ENCODE measurements at places on chromosomes 1 and 21. TPM values are rescaled to one million over a fixed set of nuclear protein-coding genes. Genes with fewer than 3 reads are reported as not detected.
A peak's percentile ranks its signal among the peaks of the same experiment; 100 is the strongest.

DNA sequence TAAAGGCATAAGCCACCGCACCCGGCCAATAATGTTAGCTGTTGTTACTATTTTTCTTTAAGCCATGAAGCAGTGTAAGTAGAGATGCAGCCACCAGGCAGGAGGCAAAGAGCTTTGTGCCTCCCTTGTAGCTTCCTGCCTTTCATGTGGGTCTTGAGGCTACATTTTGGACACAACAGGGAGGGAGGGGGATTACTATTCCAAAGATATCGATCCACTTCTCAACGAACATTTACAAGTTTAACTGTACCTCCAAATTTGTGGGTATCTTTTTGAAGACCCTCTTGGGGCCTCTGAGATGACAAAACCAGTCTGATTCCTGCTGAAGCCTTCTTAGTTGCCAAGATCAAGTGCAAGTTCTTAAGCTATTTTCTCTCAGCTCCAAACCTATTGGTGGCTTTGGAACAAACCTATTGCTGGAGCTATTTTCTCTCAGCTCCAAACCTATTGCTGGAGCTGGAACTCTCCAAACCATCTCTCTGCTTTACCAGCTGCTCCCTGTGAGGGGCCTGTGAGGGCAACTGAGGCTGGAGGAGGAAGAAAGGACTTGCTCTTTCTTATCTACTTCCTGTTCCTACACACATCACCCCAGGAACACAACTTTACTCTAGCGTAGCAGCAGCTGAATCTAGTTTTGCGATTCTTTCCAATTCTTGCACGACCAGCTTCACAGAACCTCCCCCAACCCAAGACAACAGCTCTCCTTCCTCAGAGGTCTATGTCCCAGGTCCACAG is 16.1 kb upstream of the RCAN3 start:
- no peak for DNase-seq

GRCh38 chr1:31843506-31843905 is 27.7 kb upstream of the SPOCD1 start:
- DNase-seq = peak; percentile 41

GRCh38 chr1:15282038-15282437 is 35.0 kb downstream of the FHAD1 start:
- DNase-seq = no peak

- peak; percentile 37 for DNase-seq
Measured at GRCh38 chr1:212987702-212988322, 27.9 kb downstream of the ANGEL2 start.

The TFF1 gene
- not detected for total RNA-seq

The SPRR4 gene
- total RNA-seq = not detected

DNA sequence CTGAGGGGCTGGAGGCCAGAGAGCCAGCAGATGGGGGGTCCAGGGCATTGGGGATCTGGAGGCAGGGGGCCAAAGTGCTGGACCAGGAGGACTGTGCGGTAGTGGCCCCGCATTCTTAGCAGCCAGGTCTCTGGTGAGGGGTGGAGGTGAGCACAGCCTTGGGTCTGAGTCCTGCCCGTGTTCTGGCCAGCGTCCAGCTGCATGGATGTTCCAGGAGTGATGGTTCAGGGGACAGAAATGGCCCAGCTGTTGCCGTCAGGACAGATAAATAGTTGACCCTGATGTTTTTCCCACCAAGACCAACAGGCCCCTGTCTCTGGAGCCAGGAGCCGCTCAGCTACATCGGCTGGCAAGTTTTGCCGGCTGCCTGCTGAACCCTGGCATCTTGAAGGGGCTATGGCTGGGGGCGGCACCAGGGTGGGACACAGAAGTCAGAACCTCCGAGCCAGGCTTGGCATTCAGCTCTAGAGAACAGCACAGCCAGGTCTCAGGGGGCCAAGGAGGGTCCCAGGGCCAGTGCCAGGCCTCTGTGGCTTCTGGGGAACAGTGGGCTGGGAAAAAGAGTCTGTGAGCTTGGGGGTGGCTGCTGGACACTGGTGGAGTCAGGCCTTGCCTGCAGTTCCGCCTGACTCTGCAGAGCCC is 19.4 kb upstream of the TTC34 start:
- no peak for DNase-seq

The HRNR gene
- under 0.01 TPM for total RNA-seq

DNA sequence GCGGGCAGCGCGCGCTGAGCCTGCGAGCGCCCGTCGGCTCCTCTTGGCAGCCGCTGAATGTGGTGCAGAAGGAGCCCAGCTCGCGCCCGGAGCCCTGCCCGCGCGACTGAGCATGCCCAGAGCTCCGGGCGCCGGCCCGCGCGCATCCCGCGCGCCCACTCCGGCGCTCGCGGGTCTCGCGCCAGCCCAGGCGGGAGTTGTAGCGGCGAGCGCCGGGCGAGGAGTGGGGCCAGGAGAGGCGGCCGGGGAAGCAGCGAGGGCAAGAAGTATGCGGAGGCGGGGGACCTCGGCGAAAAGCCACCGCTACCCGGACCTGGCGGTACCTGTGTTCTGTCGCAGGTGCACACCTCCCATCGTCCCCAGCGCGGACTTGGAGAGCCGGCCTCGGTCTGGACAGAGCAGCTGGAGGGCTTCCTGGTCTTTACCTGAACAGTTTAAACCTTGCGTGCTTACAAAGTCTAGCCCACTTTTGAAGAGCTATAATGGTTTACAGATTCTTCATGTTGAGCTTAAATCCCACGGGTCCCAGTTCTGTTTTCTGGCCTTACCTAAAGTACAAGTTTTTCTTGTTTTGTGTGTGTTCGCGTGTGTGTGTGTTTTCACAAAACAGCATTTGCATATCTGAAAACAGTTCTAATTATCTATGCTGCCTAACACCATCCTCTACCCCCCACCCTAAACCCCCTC is at the start of gene DDAH1:
DDAH1 (minus strand) TSS at position 61 of the 687 bp plus-strand sequence. CDS start 114 bp downstream, outside the sequence.
- peak; percentile 54 for DNase-seq

- no peak for DNase-seq
Measured at GRCh38 chr1:7590426-7590790, 180.7 kb upstream of the VAMP3 start.

- DNase-seq = no peak
Measured at GRCh38 chr1:61300899-61301298, 218.5 kb downstream of the NFIA start.

The TMCO4 gene
- total RNA-seq = 4.5 TPM

The FMO1 gene
- total RNA-seq = not detected

DNA sequence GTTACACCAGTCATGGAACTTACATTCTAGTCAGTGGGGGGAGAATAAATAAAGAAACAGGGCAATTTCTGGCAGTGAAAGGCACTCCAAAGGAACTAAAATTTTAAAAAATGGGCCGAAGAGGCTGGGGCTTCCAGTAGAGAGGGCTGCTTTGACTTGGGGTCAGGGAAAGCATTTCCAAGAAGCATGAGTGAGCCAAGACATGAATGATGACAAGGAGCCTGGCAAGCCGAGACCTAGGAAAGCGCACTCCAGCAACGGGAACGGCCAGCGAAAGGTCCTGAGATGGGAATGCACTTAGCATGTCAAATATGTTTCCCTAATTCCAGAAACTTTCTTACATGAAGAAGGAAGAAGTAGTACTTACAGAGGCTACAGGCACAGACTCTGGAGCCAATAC is 95.4 kb upstream of the NGF start:
- DNase-seq = no peak

DNA sequence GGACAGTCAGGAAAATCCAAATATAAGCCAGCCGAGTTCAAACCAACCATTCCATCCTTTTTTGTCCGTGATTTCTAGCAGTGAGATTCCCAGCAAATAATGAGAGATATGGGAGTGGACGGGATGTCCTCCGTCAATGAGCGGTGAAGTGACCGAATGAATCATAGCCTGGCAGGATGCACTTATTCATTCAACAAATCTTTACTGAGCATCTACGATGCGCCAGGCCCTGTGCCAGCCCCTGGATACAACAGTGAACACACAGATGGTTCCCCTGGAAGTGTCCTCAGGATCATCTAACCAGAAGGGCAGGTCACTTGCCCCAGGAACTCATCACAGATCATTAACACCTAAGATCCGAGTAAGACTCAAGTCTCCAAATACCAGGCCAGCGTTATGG is 8.2 kb upstream of the PLEKHA6 start:
- no peak for DNase-seq

DNA sequence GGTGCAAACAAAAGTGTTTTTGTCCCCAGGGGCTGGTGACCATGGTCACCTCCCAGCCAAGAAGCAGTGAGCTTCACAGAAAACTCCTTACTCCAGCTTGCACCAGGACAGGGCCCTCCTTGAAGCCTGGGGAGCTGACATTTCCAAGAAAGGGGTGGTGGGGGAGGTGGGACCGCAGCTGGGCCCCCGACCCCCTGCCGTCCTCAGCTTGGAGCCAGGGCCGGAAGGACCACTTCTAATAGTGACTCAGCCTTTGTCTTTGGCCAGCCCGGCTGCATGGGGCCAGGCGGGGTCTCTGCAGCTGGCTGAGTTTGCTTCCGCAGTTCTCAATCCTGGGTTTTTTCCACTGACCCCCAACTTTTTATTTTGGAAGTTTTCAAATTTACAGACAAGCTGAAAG is 136.5 kb upstream of the POU3F1 start:
- no peak for DNase-seq

DNA sequence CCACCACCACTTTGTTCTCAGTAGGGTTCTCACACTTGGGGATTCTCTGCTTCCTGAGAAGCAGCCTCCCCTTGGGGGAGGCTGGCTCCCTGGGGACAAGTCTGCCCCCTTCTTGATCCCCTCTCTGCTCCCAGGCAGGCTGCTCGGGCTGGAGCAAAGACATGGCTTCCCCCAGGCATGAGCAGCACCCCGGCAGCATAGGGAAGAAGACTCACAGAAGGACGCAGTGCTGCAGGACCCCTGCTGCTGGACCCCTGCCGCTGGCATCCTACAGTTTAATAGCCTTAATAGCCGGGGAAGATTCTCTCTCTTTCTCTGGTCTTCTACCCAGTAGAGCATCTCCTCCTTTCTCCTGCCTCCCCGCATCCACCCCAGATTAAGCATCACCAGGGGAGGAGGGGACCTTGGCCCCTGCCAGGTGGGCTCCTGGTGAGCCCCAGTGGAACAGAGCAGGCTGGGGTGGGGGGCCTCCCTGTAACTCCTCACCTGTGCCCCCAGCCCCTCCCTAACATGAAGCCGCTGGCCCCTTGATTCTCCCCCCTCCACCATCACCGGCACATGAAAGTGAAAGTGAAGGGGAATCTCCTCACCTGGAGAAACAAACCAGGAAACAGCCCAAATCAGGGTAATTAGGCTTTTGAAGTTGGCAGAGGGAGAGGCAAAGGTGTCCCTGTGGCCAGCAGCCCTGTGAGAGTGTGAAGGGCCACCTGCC is 2.5 kb downstream of the WNT3A start:
- DNase-seq = no peak

GRCh38 chr21:32726839-32727686 is 750 bp downstream of the SYNJ1 start:
- peak; percentile 29 for DNase-seq

The TSPAN1 gene
- total RNA-seq = 116 TPM

DNA sequence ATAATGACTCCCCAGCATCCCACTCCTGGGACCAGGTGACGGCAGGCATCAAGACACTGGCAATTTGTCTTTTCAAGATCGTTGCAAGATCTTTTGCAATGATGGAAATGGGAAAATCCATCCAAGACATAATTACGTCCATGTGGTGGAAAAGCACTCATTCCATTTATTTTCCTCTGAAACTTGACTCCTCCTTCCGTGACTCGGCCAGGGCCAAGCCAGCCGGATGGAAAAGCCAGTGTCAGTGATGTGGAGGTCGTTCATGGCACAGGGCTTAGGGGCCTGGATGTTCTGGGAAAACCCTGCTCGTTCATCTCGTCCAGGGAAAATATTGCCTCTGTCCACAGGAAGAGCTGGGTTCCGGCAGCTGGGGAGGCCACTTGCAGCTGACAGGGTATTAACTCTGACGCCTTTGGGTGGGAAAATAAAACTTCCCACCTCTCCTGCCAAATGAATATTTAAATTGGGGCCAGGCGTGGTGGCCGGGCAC is 46.2 kb downstream of the C1orf198 start:
- DNase-seq = no peak
